ENCODE measurements at places on chromosomes 5 and 9.

GRCh38 chr9:69689991-69690538, 17.9 kb upstream of the APBA1 start:
- no peak for DNase-seq

DNA sequence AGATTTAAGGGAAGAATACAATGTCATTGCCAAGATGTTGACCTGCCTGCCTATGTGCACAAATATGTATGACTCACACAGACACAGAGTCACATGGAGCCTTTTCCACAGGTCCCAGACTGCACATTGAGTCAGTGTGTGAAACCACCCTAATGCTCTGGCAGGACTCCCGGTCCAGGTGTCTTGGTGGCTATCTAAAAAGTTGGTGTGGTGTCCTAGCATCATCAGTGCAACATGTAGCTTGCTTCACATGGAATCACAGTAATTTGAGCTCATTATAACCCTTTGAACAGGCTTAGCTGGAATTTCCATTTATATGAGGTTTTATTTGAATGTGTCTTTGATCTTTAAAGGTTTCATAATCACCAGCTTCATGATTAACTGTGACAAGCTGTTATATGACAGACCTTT, 10.7 kb downstream of the IFNA5 start:
- no peak for DNase-seq

- peak; percentile 26 for DNase-seq
Measured at GRCh38 chr5:176810081-176810597, at the start of gene UNC5A. Gene UNC5A (plus strand): TSS chr5:176810559. CDS start chr5:176810751, 192 bp downstream.

- DNase-seq = no peak
Measured at GRCh38 chr5:129249886-129250285, 155.3 kb downstream of the ISOC1 start.

GRCh38 chr5:8316608-8317280, 447.8 kb downstream of the MTRR start:
- no peak for DNase-seq

DNA sequence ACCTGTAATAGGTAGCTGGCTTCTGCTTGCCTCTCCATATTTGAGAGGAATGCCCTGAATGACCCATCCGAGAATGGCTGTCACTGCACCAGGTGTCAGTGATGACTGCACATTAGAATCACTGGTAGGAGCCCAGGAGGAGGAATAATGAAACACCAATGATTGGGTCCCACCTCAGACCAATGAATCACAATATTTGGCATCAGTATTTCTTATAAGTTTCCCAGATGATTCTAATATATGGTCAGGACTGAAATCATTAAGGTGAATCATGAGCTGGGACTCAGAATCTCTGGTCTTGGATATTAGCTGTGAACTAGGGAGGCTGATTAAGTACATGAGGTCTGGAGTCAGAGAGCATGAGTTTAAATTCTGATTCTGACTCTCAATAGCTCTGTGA, 23.4 kb downstream of the ARSB start:
- DNase-seq = no peak

DNA sequence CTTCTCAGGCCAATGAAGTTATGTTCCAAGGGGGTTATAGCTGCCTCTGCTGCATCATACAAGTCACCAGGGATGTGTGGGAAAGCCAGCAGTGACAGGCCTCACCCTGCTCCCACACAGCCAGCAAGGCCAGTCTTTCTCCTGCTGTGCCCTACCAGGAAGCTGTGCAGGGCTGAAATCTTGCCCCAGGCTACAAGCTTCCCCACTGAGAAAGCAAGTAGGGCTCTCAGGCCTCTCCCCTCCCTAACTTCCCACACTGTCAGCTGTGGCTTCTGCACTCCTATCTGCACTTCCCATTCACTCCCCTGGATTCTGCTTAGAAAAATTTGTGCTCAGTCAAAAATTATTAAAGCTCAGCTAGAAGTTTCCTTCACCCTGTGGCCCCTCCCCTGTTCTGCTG, 611.2 kb upstream of the ZNF608 start:
- DNase-seq = peak; percentile 69

DNA sequence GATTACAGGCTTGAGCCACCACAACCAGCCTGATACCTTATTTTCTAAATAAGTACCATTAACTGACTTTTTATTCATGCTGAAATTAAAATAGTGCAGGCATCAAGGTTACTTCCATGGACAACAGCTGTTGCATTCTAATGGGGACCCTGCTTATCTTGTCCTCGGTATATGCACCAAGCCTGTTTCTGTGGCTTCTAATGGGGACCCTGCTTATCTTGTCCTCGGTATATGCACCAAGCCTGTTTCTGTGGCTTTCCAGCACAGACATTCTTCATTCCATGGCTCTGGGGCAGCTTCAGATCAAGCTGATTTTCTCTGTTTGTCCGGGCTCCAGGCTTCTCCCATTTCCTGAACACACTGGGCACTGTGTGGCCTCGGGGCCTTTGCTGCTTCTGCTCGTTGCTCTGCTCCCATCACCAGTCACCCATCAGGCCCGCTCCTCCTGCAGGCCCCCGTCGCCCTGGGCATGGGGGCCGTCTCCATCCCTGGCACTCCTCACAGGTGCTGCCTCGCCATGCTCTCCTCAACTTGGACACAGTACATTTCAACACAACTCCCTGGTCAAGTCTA, 30.7 kb downstream of the ZNF354A start:
- DNase-seq = no peak

DNA sequence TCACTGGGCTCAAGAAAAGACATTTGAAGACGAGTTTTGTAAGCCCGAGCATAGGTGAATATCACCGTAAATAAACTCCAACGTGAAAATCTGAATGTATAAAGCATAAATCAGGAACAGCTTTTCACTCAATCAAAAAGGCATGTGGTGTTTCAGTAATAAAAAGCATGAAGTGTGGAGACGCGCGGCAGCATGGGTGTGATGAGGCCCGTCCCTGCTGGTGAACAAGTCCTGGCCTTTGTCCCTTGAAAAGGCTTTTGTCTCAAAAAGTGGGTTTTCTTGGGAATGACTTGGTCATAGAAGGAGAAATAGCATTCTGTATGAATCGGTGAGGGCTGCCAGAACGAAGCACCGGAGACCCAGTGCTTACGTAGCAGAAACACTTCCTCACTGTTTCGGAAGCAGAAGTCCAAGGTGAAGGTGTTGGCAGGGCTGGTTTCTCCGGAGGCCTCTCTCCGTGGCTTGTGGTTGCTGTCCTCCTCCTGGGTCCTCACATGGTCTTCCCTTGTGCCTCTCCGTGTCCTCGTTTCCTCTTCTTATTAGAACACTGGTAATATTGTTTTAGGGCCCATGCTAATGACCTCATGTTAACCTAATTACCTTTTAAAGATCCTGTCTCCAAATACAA, 24.9 kb downstream of the ROPN1L start:
- DNase-seq = no peak

DNA sequence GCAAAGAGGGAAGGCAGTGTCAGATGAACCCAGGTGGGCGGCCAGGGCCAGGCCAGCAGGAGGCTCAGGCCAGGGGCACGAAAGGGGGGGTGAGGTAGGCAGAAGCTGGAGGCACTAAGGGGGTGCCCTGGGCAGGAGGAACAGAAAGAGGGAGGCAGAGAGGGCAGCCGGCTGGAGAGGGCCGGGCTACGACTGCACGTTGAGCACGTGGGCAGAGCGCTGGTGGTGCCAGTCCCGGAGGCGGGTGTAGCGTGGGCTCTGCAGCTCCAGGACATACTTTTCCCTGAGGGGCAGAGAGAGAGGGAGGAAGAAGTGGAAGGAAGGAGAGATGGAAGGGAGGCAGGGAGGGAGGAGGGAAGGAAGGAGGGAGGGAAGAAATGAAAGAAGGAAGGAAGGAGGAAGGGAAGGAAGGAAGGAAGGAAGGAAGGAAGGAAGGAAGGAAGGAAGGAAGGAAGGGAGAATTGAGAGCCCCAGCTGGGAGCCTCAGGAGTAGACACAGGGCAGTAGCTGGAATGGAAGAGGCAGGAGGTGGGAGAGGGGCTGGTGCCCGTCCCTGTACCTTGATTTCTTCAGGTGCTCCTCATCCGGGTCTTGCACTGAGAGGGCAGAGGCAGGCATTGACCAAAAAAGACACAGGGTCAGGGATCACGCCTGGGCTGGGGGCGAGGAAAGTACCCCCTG, 7.0 kb downstream of the PDLIM7 start:
- no peak for DNase-seq

DNA sequence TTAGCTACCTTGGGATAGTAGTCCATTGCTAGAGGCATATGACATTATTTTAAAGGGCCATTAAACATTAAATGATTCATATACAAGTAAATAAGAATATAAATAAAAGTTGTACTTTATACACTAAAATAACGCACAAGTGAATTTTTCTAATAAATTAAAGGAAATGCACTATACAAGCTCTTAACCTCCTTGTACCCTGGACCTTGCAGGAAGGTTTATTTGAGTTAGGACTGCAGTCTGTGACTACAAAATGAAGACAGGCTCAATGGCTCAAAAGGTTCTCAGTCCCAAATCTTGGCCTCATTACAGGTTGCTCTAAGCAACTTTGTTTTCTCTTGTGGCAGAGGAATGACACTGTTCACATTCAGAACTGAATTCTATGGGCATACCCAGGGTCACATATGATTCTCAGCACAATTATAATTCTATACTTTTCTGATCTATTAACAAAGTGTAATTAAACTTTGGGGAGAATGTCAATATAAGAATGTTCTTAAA, 34.4 kb downstream of the FEM1C start:
- DNase-seq = no peak

DNA sequence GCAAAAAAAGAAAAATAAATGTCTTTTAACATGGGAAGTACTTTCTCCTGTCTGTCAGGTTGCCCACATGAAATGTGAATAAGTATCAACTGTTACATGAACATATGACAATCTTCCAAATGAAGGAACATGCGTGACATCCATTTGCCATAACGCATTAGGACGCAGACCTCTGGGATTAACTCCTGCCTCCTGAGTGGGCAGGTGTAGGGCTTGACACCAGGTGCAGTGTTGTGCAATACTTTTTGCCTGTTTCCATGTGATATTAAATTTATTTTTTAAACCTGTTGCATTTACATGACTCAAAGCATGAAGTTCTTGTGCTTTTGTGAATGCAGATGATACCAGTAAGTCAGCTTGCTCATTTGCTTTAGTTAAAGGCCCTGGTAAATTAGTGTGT, 8.7 kb upstream of the TMEM141 start:
- DNase-seq = no peak

DNA sequence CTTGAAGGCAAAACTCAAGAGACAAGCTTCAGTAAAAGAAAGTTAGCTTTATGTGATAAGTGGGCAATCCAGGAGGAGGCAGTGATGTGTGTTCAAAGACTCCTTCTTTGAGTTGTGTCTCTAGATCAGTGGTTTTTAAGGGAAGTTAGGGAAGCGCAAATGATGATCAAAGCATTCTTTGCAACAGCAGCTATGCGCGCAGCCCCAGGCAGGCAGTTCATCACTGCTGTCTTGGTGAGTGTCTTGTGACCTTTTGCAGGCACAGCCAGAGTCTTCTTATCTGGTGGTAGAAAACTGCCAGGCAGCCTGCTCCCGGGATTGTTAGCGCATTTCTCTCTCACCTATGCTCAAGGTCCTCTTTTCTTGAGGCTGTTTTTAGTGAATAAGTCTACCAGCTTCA, 40.3 kb upstream of the CLK4 start:
- peak; percentile 20 for DNase-seq

DNA sequence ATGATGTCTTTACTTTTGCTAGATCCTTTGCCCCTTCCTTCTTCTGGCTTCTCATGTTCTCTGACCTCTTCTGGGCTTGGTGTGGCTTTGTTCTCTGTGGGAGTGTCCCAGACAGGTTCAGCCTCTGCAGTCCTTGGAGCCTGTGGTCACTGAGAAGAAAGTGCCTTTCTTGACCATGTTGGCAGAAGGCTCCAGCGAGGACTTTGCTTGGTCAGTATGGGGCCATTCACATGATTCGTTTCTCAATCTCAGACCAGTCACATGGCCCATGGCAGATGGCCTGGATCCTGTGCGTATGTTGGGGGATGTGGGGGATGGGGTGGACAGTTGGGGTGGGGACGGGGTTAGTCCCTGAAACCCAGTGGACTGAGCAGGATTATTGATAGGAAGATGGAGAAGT, 274.1 kb downstream of the ARHGAP26 start:
- DNase-seq = no peak

DNA sequence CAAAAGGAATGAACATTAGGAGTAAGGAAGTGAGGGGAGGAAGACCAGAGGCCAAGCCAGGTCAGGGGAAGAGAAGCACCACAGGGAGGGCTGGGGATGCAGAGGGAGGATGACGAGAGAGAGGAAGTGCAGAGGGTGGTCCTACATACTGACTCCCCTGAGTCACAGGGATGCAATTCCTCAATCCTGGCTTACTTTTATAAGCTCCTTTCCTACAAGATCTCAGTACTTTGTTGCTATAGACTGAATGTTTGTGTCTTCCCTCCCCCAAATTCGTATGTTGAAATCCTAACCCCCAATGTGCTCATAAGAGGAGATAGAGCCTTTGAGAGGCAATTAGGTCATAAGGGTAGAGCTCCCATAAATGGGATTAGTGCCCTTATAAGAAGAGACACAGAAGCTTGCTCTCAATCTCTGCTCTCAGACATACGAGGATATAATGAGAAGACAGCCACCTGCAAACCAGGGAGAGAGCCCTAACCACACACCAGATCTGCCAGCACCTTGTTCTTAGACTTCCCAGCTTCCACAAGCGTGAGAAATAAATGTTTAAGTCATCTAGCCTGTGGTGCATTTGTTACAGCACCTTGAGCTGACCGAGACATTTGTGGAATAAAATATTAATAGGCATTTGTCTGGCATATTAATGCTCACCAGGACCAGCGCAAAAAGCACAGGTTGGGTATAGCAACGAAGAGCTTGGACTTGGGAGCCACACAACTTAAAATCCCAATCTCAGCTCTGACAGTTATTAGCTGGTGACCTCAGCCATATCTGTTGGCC, 33.4 kb downstream of the GCNT4 start:
- DNase-seq = peak; percentile 65

DNA sequence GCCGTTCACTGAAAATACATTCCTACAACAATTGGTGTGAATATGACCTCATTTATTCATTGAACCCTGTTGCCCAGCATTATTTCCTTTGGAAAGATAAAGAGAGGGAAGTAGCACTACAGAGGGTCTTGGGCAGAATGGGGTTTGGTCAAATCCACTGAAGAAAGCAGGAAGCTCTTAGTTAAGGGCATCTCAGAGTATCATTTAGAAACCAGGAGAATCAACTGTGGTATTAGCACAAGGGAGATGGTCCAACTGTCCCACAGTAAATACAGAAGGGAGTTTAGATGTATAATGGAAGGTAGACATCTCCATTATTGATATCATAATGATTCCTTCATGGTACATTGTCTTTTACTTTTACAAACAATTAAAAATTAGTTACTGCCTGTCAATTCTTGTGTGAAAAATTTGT, 47.1 kb downstream of the LIX1 start:
- no peak for DNase-seq

GRCh38 chr5:14101922-14102321, 41.2 kb upstream of the TRIO start:
- peak; percentile 86 for DNase-seq

- DNase-seq = peak; percentile 54
Measured at GRCh38 chr5:16902846-16903245, 33.2 kb downstream of the MYO10 start.

- DNase-seq = peak; percentile 91
Measured at GRCh38 chr5:59792983-59793585, 100.4 kb downstream of the PDE4D start.

DNA sequence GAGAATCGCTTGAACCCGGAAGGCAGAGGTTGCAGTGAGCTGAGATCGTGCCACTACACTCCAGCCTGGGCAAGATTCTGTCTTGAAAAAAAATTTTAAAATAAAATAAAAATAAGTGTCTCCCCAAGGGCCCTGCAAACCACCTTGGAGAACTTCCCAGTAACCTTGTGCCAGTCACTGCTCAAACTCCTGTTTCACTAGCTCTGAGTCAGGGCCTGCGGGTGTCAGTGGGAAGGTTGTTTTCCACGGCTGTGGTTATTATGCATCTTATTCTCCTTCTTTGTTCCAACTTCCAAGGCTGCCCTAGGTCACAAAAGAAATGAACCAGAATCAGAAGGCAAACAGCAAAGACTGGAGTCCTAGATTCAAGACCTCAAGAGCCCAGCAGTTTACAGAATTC, 246.7 kb downstream of the ADAMTSL1 start:
- peak; percentile 48 for DNase-seq
